ENCODE measurements at places on chromosomes 4 and X.
A peak's percentile ranks its signal among the peaks of the same experiment; 100 is the strongest.

DNA sequence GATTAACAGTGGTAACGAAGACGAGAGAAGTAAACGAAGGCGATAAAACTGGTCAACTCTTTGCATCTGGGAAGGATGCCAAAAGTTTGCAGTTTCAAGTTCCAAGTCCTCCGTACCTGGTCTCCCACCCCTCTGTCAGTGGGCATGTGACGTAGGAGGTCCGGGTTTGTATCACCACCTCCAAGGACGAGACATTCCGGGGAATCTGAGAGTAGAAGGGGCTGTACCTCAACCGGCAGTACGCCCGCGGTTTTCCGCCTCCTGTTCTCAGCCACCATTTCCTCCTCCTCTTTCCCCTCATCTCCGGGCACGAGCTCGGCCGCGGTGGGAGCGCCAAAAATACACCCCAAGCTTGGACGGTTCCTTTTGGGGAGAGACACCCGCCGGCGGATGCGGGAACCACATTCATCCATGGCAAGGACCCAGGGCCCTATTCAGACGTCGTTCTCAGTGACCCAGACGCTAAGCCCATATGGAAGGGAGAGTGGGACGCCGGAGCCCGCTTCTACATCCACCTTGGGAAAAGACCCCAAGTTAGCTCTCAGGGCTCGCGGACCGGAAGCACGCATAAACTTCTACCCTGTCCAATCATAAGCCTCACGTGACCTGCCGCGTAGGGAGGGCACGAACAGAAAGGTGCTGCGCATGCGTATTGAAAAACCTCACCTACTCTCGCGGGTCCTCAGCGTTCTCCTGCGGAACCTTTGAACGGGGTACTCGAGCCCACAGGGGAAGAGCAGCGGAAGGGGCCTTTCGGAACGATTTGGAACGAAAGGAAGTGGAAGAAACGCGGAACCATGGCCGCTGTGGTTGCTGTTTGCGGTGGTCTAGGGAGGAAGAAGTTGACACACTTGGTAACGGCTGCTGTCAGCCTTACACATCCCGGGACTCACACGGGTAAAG lies at the start of the genes HELQ and MRPS18C:
TSS of gene HELQ (minus strand) at position 543 of the 903 bp plus-strand sequence. CDS start at position 413, 130 bp downstream.
TSS of gene MRPS18C (plus strand) at position 778 of the 903 bp plus-strand sequence. CDS start at position 798, 20 bp downstream.
- no peaks in the 10 kb centered on the region for H3K27me3 ChIP-seq
- DNase-seq = peak; percentile 95
- H3K27ac ChIP-seq = peak within 1 kb of the TSS; percentile 95
- H3K36me3 ChIP-seq = peaks cover 2% of the 10 kb centered on the region

DNA sequence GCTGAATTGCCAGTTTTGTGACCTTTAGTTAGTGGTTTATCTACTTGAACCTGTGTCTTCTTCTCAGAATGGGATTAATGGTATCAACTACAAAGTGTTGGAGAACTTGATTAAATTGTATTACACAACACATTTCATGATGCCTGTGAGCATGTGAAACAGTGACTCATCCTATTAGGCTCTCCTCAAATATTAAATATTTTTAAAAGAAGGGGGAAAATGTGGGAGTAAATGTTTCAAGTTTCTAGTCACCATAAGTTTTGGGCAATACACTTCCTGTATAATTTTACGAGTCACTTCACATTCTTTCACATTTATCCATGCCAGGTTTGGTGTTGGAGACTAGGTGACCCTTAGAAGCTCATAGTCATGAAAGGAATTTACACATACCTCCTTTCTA lies 147.0 kb downstream of the HS3ST1 start:
- no peak overlapping the region for H3K4me3 ChIP-seq
- DNase-seq = no peak
- H3K36me3 ChIP-seq = no peaks in the 10 kb centered on the region
- H3K27me3 ChIP-seq = no peaks in the 10 kb centered on the region

- no peak for DNase-seq
- no peak overlapping the region for H3K4me3 ChIP-seq
- no peaks in the 10 kb centered on the region for H3K27me3 ChIP-seq
- H3K36me3 ChIP-seq = no peaks in the 10 kb centered on the region
These were observed 81.6 kb upstream of the MID1 start for GRCh38 chrX:10702031-10702430.

DNA sequence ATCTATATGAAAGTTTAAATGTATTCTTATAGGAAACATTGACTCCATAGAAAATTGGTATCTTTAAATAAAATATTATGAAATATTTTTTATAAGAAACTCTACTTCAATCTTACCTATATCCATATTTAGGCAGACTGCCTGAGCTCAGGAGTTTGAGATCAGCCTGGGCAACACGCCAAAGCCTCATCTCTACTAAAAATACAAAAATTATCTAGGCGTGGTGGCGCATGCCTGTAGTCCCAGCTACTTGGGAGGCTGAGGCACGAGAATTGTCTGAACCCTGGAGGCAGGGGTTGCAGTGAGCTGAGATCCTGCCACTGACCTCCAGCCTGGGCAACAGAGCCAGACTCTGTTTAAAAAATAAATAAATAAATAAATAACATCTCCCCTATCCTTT lies 47.5 kb downstream of the PABPC4L start:
- H3K36me3 ChIP-seq = no peaks in the 10 kb centered on the region
- no peak overlapping the region for H3K27ac ChIP-seq
- H3K4me1 ChIP-seq = no peaks in the 10 kb centered on the region
- H3K27me3 ChIP-seq = no peaks in the 10 kb centered on the region

DNA sequence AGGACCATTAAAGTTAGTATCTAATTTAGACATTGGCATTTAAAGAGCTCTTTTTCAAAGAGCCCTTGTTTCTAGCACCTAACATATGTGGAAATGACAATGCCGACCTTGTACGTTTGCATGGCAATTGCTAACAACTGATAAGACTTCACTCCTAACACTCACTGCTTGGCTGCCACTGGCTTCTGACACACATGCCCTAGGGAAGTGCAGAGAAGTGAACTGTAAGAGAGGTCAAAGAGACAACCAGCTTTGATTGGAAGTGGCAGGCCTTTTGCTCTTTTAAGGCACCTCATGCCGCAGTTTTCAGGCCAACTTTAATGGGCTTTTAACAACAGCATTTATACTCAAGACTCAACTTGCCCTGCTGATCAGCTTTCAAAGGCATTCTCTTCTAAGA lies 158.4 kb downstream of the RAB28 start:
- H3K27me3 ChIP-seq = no peaks in the 10 kb centered on the region
- H3K4me3 ChIP-seq = no peak overlapping the region
- DNase-seq = no peak

DNA sequence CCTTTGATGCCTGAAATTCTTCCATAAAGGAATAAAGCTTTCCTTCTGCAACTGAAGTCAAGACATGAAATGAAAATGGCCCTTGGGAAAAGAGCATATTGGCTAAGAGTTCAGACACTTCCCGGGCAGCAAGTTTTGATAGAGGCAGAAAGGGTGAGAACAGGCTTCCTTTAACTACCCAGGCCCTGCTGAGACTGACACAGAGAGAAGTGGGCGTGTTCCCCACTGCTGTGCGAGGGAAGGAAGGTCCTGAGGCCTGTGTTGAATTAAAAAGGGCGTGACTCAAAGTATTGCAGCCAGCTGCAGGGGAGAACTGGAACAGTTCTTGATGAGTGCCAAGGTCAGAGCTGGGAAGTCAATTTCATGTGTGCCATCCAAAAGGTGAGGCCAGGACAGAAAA lies 33.9 kb upstream of the ADGRG2 start:
- no peak overlapping the region for H3K27ac ChIP-seq
- H3K4me3 ChIP-seq = no peak overlapping the region
- H3K4me1 ChIP-seq = no peaks in the 10 kb centered on the region
- no peak for DNase-seq

DNA sequence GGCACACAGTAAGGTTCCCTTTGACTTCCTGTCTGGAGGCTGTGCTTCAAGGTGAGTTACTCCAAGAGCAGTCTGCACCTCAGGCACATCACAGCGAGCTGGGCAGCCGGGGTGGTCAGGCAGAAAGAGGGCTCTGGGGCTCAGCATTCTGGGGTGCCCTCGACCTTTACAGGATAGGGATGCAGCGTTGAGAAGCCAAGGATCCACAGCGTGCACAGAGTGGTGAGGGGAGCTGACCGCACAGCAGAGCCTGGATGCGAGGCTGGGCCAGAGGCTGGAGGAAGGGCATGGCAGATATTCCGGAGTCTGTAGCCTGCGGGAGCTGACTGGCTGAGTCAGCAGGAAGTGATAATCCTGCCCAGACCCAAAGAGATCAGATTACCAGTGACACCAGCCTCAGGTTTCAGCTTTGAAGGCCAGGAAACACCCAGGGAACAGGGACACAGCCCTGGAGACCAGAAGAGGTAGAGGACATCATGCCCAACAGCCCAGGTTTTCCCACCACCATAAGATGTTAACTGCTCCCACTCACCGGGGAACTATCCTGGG lies 38.4 kb upstream of the PDLIM3 start:
- no peaks in the 10 kb centered on the region for H3K4me1 ChIP-seq
- H3K36me3 ChIP-seq = no peaks in the 10 kb centered on the region
- H3K4me3 ChIP-seq = no peak overlapping the region
- H3K27ac ChIP-seq = no peak overlapping the region
- no peaks in the 10 kb centered on the region for H3K27me3 ChIP-seq

DNA sequence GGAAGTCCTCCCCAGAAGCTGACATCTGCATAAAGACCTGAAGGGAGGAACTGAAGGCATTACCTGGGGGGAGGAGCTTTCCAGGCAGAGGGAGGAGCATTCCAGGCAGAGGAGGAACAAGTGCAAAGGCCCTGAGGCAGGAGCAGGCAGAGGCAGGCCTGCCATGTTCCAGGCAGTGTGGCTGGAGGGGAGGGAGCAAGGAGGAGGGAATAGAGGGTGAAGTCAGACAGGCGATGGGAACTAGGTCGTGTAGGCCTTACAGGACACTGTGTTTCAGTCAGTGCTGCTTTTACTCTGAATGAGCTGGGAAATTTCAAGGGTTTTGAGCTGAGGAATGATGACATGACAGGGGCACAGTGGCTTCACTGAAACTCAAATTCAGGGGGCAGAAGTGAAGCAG lies 292.7 kb downstream of the BCOR start:
- H3K4me3 ChIP-seq = no peak overlapping the region
- peaks cover 8% of the 10 kb centered on the region for H3K4me1 ChIP-seq
- DNase-seq = no peak
- no peaks in the 10 kb centered on the region for H3K36me3 ChIP-seq
- no peak overlapping the region for H3K27ac ChIP-seq

GRCh38 chr4:166839615-166840251 lies 394.6 kb downstream of the SPOCK3 start:
- no peak overlapping the region for H3K4me3 ChIP-seq
- H3K27ac ChIP-seq = no peak overlapping the region
- no peak for DNase-seq
- no peaks in the 10 kb centered on the region for H3K36me3 ChIP-seq

GRCh38 chrX:95383778-95384177 lies 1300.9 kb upstream of the DIAPH2 start:
- no peaks in the 10 kb centered on the region for H3K4me1 ChIP-seq
- H3K27ac ChIP-seq = no peak overlapping the region
- no peaks in the 10 kb centered on the region for H3K36me3 ChIP-seq
- no peaks in the 10 kb centered on the region for H3K27me3 ChIP-seq
- H3K4me3 ChIP-seq = no peak overlapping the region

- no peak overlapping the region for H3K27ac ChIP-seq
- no peak overlapping the region for H3K4me3 ChIP-seq
- no peak for DNase-seq
- no peaks in the 10 kb centered on the region for H3K36me3 ChIP-seq
These were observed 94.6 kb downstream of the PPP3CA start for GRCh38 chr4:101252721-101253120.

DNA sequence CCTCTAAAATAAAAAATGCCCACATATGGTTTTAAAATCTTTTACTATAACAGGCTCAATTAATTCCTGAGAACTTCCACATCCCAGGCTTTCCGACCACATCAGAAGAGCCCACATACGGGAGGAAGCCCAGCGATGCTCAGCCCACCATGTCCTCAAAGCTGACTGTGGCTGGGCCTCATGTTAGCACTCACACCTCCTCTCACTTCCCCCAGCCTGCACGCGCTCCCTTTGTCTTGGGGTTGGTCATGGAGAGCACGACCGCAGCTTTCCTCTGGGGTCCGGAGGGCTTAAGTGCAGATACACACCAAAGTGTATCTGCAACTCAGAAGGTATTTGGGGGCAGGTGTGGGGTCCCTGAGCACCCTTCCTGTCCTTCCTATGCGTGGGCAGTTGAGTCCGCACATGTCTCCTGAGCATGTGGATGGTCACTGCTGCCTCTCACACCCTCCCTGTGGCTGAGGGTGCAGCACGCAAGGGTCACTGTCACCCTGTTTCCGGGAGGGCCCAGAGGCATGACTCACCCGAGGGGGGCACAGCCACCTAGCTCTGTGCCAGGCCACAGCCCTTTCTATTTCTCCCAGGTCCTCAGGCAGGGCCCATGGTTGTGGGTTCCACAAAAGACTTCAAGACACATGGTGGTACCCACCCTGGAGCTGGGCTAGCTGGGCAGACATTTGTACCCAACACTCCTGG lies 21.2 kb downstream of the WDR1 start:
- peaks cover 84% of the 10 kb centered on the region for H3K4me1 ChIP-seq
- no peaks in the 10 kb centered on the region for H3K27me3 ChIP-seq
- no peak for DNase-seq

Data from tibial nerve (tissue), 4 donors.